ENCODE measurements at places on chromosomes 5 and 9. TPM values are rescaled to one million over a fixed set of nuclear protein-coding genes. Genes with fewer than 3 reads are reported as not detected.

The PAX5 gene
- total RNA-seq: 24.3 TPM

The SH3GL2 gene
- 8.1 TPM for total RNA-seq

The PITX1 gene
- 0.76 TPM for total RNA-seq

The DRD1 gene
- total RNA-seq: not detected

The COL15A1 gene
- total RNA-seq: not detected

GRCh38 chr5:51748647-51749046, 365.4 kb downstream of the ISL1 start:
- DNase-seq: no peak
- H3K27me3 ChIP-seq: no peaks in the 10 kb centered on the region
- H3K27ac ChIP-seq: no peak overlapping the region
- no peaks in the 10 kb centered on the region for H3K4me1 ChIP-seq

DNA sequence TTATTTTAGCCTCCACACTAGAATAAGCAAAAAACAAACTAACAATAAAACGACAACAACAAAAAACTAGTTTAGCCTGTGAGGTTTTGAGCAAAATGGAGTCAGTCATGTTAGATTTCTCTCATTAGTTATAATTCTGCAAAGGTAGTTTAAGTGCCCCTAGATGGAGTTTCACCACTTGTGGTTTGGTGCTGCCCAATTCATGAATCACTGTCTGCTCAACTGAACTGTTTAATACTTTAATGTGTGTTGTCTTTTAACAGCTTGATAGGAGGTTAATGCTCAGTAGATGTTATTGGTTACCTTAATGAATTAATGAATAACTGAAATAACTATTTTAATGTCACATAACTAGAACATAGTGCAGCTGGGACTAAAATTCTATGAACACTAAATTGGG, 3.5 kb upstream of the PLAA start:
- DNase-seq: no peak
- no peak overlapping the region for H3K4me3 ChIP-seq
- peaks cover 10% of the 10 kb centered on the region for H3K4me1 ChIP-seq
- peaks cover 1% of the 10 kb centered on the region for H3K27me3 ChIP-seq
- H3K36me3 ChIP-seq: no peaks in the 10 kb centered on the region

GRCh38 chr9:97840521-97840920, 12.5 kb upstream of the FOXE1 start:
- no peaks in the 10 kb centered on the region for H3K4me1 ChIP-seq
- peaks cover 2% of the 10 kb centered on the region for H3K27me3 ChIP-seq
- H3K4me3 ChIP-seq: no peak overlapping the region
- H3K27ac ChIP-seq: no peak overlapping the region
- H3K36me3 ChIP-seq: no peaks in the 10 kb centered on the region
- DNase-seq: no peak

- no peak overlapping the region for H3K4me3 ChIP-seq
- peaks cover 28% of the 10 kb centered on the region for H3K4me1 ChIP-seq
- H3K27ac ChIP-seq: no peak overlapping the region
- no peaks in the 10 kb centered on the region for H3K27me3 ChIP-seq
- no peak for DNase-seq
Measured at GRCh38 chr5:123449424-123449974, 26.3 kb upstream of the CEP120 start.

- H3K27me3 ChIP-seq: no peaks in the 10 kb centered on the region
- no peak for DNase-seq
- H3K27ac ChIP-seq: no peak overlapping the region
- no peak overlapping the region for H3K4me3 ChIP-seq
Measured at GRCh38 chr9:91395553-91396471, 27.8 kb downstream of the NFIL3 start.

All from glutamatergic neuron (in vitro differentiated cells).